ENCODE measurements at places on chromosomes 3 and 15.
A peak's percentile ranks its signal among the peaks of the same experiment; 100 is the strongest.

- DNase-seq, result no peak
Measured at GRCh38 chr3:143653935-143654334, 194.3 kb downstream of the SLC9A9 start.

DNA sequence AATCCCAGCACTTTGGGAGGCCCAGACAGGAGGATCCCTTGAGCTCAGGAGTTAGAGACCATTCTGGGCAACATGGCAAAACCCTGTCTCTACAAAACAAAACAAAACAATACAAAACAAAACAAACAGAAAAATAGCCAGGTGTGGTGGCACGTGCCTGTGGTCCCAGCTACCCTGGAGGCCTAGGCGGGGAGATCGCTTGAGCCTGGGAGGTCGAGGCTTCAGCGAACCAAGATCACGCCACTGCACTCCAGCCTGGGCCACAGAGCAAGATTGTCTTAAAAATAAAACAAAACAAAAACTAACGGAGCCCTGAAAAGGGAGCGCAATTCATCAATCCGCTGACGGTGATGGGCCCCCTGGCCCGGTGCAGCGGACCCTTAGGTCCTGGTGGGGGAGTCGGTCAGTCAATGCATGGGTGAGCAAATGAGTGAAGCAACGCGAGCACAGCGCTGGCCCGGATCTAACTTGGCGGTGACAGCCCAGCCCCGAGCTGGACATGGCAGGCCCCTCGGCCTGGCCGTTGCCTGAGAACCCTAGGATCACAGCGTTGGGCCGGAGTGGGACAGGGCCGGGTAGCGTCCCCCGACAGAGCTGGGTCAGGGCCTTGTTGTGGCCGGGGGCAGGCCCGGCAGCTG lies 52.4 kb upstream of the BLM start:
- DNase-seq, result no peak

- DNase-seq, result no peak
Measured at GRCh38 chr3:101567528-101568317, 6.1 kb downstream of the TRMT10C start.

GRCh38 chr15:62209821-62210220 lies 44.7 kb upstream of the C2CD4B start:
- DNase-seq, result no peak

DNA sequence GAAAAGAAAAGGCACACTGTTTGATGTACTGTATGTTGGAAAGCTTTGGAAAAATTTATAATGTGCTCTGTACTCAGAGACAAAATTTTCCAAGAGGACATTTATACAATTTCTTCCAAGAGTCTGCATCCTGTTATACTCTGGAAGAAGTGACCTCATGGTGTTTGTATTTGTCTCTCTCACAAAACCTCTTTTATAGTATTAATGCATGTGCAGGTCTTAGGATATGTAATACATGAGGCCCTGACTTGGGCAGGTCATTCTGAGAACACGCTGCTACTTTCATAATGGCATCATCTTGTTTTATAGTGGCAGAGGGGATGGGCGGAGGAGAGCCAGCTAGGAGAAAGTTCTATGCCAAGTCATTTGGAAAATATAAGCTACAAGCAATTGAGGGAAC lies 72.0 kb upstream of the P3H2 start:
- no peak for DNase-seq

- DNase-seq, result no peak
Measured at GRCh38 chr3:83877910-83878309, 1080.9 kb upstream of the CADM2 start.

DNA sequence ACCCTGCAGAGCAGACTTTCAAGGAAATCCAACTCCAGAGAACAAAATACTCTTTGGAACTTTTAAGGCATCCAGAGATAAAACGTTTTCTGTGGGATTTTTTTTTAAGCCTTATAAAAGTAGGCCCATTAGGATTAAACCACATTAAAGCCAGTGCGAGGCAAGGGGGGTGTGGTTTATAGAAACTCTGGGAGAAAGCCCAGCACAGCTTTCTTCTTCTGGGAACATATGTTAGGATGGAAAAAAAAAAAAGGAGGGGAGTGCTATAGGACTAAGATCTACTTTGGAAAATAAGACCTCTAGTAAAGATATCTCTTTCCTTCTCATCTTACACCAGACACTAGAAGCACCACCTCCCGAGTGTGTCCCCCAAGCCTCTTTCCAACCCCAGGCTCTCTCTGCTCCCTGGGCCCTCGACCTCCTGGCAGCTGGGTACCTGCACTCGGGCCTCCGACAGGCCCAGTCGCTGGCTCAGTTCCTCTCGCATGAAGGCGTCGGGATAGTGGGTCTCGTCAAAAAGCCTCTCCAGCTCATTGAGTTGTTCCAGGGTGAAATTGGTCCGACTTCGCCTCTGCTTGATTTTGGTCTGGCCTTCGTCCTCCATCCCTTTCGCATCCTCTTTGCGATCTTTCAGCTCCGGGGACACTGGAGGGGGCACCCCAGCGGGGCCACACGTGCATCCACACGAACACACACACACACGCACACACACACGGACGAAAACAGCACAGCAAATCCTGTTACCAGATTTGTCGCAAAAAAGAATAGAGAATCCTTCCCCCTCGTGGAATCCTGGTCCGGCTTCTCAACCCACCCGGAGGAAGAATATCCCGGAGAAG lies 3.8 kb downstream of the SHOX2 start:
- DNase-seq, result no peak

- no peak for DNase-seq
Measured at GRCh38 chr3:115784739-115785536, 161.6 kb downstream of the GAP43 start.

DNA sequence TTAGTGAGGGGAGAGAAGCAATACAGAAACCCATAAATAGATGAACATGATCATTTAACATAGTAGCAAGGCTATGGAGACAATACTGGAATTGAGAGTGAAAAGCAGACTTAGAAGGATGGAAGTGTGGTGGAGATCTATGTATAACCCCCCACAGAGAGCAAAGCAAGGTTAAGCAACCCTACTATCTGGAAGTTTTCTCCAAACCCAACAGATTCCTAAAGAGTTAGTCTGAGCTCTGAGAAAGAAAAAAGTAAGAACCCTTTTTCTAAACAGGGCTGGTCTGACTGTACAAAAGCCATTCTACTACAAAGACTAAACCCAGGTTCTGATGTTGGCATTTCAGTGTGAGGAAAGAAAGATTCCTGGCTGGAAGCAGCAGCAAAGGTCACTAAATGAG lies 153.2 kb downstream of the WNT5A start:
- no peak for DNase-seq

DNA sequence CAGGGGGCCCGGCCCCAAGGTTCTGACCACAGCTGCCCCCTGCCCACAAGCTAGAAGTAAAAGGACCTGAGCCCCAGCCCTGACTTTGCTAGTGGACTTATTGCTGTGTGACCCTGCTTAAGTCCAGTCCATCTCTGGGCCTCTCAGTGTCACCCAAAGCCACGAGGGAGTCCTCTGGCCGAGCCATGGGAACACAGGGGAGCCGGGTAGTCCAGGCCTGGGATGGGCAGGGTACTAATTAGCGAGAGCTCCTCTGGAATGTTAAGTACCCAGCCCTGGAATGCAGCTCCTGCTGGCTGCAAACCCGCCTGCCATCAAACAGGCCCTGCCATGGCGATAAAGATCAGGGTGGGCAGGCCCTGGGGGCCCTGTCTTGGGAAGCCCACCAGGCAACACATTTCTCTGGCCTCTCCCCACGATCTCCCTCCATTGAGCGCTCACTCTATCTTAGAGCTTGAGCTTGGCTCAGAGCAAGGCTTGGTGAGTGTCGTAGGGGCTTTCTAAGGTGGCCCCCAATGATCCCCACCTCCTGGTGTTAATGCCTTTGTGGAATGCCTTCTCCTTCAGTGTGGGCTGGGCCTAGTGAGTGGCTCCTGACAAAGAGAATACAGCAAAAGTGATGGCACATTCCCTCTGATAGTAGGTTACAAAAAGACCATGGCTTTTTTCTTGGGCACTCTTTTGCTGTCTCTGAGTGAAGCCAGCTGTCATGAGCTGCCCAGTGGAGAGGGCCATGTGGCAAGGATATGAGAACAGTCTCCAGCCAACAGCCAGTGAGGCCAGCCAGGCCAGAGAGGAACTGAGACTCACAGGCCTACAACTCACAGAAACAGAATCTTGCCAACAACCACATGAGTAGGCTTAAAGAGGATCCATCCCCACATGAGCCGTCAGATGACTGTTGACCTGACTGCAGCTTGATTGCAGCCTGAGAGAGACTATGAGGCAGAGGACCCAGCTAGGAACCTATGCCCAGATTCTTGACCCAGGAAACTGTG lies 133.1 kb downstream of the SMAD6 start:
- no peak for DNase-seq

- DNase-seq, result peak; percentile 64
Measured at GRCh38 chr3:165742351-165742750, 94.9 kb downstream of the BCHE start.

DNA sequence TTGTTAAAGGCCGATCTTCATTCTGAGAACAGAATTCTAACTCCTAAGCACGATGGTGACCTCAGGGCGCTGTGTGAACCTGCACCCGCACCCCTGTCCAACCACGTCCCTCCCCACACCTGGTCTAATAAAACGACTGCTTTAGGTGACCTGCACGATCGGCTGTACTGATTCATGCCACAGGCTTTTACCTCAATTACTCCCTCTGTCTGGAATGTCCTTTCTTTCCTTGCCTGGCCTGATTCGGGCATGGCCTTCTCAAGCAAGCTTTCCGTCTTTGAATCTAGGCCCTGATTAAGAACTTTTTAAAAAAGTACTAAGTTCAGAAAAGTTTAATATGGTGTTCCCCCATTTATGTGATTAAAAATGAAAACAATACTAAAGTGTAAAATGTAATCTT lies 842 bp upstream of the U2SURP start:
- DNase-seq, result no peak

GRCh38 chr3:160941885-160942494 lies 163.2 kb downstream of the B3GALNT1 start:
- no peak for DNase-seq

DNA sequence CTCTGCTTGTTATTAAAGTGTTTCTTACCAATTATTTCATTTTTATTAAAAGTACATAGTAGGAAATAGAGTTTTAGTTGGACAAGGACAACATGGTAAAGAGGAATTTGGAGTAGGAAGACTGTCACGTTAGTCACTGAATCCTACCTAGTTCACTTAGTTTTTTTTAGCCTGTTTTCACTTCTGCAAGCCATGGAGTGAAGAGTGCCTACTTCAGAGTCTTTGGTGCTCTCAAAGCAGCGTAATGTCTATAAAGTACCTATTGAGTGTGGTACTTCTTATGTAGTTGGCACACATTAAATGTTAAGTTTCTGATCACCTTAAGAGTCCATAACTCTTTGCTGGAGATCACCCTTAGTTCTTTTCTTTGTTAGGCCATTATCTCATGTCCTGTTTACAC lies 78.7 kb downstream of the LPP start:
- no peak for DNase-seq

DNA sequence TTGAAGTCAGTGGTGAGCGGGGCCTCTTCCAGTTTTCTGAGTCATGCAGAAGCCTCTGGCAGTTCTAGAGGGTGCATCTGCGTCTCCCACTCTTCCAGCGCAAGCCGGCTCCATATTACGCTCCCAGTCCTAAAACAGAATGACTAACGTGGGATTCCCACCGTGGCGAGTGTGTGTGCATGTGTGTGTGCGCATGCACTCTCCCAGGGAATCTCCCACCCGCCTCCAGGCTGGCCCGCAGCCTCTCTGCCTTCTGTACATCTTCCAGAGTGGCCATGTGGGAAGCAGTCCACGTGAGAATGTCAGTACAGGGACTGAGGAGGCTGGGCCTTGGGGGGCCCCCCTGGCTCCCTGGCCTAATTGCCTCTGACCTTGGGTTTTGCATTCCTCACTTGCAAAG lies 87.7 kb downstream of the LSM3 start:
- DNase-seq, result no peak

DNA sequence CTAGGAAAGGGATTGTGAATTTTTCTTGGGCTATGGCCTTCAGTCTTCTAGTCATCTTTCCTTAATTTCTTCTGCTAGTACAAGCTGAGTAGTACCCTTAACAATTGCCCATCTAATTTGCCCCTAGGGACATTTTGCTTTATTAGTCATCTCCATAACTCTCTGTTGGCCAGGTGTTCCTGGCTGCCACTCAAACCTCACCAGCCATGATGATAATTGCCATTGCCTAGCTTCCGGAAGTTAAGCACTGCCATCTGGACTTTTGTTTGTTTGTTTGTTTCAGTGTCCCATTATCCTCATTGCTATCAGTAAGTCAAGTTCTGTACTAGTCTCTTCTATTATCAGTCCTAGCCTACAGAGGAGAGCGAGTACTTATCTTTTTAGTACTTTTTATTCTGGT lies 36.6 kb upstream of the UBL7 start:
- DNase-seq, result peak; percentile 97

GRCh38 chr3:102904629-102905028 lies 469.8 kb downstream of the ZPLD1 start:
- DNase-seq, result no peak

DNA sequence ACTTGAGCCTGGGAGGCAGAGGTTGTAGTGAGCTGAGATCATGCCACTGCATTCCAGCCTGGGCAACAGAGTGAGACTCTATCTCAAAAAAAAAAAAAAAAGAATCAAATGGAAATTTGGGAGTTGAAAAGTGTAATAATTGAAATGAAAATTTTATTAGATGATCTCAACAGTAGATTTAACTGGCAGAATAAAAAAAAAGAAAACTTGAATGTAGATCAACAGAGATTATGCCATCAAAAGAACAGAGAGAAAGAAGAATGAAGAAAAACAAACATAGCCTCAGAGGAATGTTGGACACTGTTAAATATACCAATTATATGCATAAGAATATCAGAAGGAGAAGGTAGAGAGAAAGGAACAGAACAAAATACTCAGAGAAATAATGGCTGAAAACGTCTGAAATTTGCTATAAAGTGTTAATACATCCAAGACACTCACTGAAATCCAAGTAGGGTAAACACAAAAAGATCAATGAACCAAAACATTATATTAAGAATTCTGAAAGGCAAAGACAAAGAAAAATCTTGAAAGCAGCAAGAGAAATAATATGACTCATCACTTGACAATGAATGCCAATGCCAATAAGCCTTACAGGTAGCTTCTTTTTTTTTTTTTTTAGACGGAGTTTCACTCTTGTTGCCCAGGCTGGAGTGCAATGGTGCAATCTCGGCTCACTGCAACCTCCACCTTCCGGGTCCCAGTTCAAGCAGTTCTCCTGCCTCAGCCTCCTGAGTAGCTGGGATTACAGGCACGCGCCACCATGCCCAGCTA lies 14.6 kb upstream of the ELP6 start:
- DNase-seq, result no peak

GRCh38 chr3:16181361-16181760 lies 6.9 kb downstream of the GALNT15 start:
- no peak for DNase-seq

DNA sequence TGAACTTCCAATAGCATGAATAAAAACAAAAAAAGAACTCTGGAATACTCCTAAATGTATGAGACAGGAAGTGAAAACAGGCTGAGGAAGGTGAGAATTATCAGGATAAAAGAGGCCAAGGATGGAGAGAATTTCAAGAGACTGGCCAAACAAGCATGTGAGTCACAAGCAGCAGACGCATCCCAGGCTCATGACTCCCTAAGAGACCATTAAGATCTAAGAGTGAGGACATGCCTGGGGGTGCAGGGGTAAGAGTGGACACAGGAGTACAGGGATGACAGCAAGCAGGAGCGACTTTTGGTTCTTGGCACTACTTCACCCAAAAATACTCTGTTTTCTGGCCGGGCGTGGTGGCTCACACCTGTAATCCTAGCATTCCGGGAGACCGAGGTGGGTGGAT lies 7.1 kb downstream of the SCAMP2 start:
- no peak for DNase-seq

GRCh38 chr3:185696039-185696438 lies 109.9 kb downstream of the SENP2 start:
- no peak for DNase-seq

Data from NCI-H1436 (cell line).